ENCODE measurements at places on chromosomes 5 and 9.
A peak's percentile ranks its signal among the peaks of the same experiment; 100 is the strongest.

- DNase-seq: no peak
Measured at GRCh38 chr9:78971540-78971939, 600.2 kb upstream of the TLE4 start.

DNA sequence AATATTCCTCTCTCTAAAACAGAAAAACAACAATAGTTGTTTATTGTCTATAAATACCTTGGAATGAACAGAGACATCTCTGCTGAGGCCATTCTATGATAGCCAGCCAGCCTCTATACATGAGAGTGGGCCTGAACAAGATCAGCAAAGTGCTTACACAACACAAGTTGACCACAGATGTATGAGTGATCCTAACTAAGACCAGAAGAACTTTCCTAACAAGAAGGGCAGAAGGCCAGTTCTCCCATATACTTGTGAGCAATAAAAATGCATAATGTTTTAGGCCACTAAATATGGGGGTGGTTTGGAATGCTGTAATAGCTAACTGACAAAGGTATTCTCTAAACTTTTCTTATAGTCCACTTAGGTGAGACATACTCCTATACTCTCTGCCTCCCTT, 345.7 kb downstream of the SPATA31D1 start:
- DNase-seq: no peak

DNA sequence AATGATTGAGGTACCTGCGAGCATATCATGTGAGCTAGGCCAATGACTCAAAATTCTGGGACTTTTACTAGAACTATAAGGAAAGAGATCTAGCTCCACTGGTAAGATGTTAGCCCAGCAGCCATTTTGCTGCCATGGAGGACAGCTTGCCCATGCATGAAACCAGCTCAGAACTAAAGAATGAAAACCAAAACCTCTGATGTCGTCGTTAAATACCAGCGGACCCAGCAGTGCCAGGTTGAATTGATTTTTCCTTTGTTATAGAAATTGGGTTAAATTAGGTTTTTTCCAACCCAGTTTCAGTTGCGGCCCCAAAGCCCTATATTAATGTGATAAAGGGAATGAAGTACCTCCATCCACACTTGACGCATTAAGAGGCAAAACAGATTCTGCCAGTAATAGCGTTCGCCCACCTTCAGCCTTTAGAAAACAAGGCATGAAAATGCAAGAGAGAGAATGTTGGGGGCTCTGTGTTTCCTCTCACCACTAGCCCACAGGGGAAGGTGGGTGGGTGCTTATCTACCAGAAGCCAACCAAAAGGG, 5.5 kb upstream of the ITK start:
- no peak for DNase-seq

DNA sequence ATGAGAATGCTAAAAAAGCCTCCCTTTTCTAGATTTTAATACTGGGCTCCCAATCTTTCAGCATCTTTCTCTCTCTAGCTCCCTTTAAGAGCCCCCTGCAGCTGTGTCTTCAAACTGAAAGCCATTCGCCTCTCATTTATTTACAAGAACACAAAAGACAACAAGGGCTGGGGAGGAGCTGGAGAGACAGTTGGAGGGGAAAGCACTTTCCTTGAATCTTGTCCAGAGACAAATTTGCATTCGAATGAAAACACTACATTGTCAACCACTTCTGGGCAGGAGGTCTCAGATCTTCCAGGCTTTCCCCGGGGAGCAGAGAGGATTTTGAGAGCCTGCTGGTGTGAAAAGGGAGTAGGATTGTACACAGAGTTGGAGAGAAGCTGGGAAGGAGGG, 518.3 kb downstream of the CTNND2 start:
- DNase-seq: no peak

GRCh38 chr5:30447431-30447830, 746.1 kb upstream of the CDH6 start:
- no peak for DNase-seq

DNA sequence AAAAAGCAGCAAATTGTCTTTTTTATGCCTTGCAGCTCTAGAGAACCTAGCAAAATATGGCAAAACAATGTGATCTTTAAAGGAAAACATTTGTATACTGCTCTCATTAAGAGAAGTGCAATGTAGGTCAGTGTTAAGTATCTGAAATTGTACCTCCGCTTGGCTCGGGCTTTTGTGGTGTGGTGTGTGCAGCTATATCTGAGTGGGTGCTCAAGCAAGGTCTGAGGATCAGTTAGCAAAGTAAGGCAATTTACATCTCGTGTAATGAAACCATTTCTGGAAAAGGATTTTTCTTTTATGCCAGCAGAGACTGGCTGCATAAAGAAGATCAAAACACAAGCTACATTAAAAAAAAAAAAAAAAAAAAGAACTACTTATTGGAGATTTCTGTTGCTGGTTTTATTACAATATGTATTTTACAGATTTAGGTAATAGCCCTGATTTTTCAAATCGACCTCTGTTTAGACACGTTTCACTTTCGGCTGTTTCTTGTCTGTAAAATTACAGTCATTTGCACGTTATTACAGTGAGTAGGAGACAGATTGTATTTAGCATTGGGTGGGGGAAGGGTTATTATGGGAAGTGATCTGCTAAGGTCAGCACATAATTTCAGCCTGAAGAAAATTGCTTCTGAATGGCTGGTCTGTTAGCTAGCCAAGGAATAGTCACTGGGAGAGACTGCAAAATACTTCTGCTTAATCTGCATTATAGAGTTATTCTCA, 7.9 kb upstream of the ZNF608 start:
- peak; percentile 41 for DNase-seq

- peak; percentile 19 for DNase-seq
Measured at GRCh38 chr5:6194906-6195612, 183.3 kb downstream of the MED10 start.

DNA sequence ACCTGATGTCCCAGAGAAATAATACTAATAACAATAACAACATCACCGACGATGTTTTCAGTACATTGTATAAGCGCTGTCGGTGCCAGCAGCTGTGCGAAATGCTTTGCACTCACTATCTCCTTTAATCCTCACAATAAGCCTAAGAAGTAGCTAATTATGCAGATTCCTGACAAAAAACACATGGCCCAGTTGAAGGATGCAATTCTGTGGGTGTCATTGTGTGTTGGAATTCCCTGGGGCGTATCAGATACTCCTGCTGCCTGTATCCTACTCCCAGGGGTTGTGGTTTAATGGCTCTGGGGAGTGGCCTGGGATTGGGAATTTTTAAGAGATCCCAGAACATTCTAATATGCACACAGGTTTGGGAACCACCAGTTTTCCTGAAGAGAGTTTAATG, 154.0 kb downstream of the RGS3 start:
- DNase-seq: no peak

- DNase-seq: no peak
Measured at GRCh38 chr5:96316017-96316416, 117.0 kb downstream of the PCSK1 start.
